ENCODE measurements at places on chromosomes 12 and 14.

GRCh38 chr14:102121567-102121966 is 18.1 kb upstream of the WDR20 start:
- H3K27me3 ChIP-seq = no peaks in the 10 kb centered on the region
- DNase-seq = no peak
- H3K27ac ChIP-seq = no peak overlapping the region
- H3K4me1 ChIP-seq = no peaks in the 10 kb centered on the region
- H3K4me3 ChIP-seq = no peak overlapping the region
- H3K36me3 ChIP-seq = no peaks in the 10 kb centered on the region

DNA sequence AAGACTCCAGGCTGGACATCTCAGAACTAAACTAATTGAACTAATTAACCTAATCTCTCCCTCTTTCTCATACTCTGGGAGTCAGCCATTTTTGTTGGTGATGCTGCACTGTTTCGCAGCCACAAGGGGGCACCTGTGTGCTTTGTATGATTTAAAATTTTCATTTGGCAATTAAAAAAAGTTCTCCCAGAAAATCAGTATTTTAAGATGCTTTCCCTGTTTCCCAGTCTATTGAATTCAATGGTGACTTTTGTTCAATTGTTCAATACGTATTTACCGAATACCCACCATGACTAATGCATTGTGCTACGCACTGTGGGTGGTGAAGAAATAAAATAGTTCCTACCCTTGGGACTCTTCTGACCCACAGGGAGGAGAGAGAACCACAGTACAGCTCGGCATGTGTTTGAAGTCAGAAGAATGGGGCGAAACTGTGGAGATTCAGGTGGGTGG is 63.7 kb downstream of the ZNF664 start:
- no peak overlapping the region for H3K4me3 ChIP-seq
- no peak overlapping the region for H3K27ac ChIP-seq
- no peaks in the 10 kb centered on the region for H3K36me3 ChIP-seq
- no peaks in the 10 kb centered on the region for H3K27me3 ChIP-seq
- DNase-seq = no peak
- H3K4me1 ChIP-seq = no peaks in the 10 kb centered on the region

DNA sequence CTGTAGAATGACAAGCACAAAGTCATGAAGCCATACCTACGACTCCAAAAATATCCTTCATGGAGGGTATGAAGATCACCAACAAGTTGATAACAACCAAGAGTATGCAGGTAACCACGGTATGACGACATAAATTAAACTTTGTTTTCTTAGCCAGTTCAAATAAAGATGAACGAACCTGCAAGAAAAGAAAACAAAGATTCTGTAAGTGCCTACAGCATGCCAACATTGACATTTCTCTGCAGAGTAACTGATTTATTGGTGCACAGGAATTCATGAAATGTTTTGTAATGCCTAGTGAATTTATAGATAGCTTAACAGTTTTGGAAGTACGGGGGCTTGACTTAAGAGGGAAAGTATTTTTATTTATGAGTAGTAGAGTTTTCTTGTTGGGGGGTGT is 71.0 kb downstream of the SLC38A1 start:
- H3K4me1 ChIP-seq = no peaks in the 10 kb centered on the region
- peaks cover 23% of the 10 kb centered on the region for H3K36me3 ChIP-seq
- no peaks in the 10 kb centered on the region for H3K27me3 ChIP-seq
- no peak overlapping the region for H3K27ac ChIP-seq

- peaks cover 7% of the 10 kb centered on the region for H3K4me1 ChIP-seq
- DNase-seq = peak; percentile 11
- H3K4me3 ChIP-seq = peak overlapping the region; percentile 94
Observed at GRCh38 chr12:10153271-10154144, 18.4 kb downstream of the OLR1 start.

GRCh38 chr12:132276827-132277373 is 52.5 kb downstream of the GALNT9 start:
- H3K4me3 ChIP-seq = no peak overlapping the region
- no peak for DNase-seq

- H3K4me1 ChIP-seq = peaks cover 16% of the 10 kb centered on the region
- peak; percentile 77 for DNase-seq
- no peaks in the 10 kb centered on the region for H3K27me3 ChIP-seq
Observed at GRCh38 chr14:22836301-22837113, at the start of gene MMP14. TSS of gene MMP14 (plus strand) at chr14:22836585. CDS start at chr14:22836818, 233 bp downstream.

- H3K36me3 ChIP-seq = peaks cover 25% of the 10 kb centered on the region
- DNase-seq = no peak
Observed at GRCh38 chr12:122243965-122244364, 18.1 kb upstream of the DIABLO start.

DNA sequence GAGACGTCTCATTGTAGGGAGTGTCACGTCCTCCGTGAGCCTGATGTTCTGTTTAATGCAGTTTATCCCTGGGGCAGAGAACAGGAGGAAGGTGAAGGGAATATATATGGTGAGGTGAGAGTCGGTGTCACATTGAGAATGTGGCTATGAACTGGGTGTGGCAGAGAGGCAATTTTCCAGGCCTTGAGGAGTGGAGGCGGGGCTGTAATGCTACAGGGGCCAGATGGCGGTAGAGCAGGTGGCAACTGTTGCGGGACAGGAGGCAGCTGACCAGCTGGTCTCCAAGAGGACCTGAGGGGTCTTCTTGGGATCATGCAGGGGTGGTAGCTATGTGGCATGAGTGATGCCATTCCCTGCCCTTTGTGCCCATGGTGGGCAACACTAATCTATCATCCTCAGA is 59.6 kb downstream of the CACNA1C start:
- peaks cover 11% of the 10 kb centered on the region for H3K36me3 ChIP-seq
- H3K27ac ChIP-seq = peak overlapping the region; percentile 65
- H3K27me3 ChIP-seq = no peaks in the 10 kb centered on the region
- no peak overlapping the region for H3K4me3 ChIP-seq

DNA sequence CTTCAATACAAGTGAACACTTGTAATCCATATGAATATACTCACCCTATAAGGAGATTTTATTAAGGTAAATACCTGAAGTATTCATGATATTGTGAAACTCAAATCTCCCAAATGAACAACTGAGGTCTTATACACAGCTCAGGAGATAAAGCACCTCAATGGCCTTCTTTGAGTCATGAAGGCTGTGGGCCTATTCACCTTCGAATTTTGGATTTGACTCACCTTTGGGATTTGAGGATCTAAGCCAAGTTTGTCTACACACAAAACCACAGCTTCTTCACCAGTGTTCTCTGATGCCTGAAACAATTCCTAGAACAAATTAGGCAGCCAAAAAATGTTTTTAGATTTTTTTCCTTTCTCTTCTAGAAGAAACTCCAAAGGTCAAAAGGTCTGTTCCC is 194.1 kb downstream of the NUAK1 start:
- H3K27ac ChIP-seq = no peak overlapping the region
- no peaks in the 10 kb centered on the region for H3K27me3 ChIP-seq

- H3K36me3 ChIP-seq = no peaks in the 10 kb centered on the region
- peak within 1 kb of the TSS; percentile 78 for H3K27ac ChIP-seq
- no peaks in the 10 kb centered on the region for H3K27me3 ChIP-seq
- DNase-seq = peak; percentile 64
- peaks cover 40% of the 10 kb centered on the region for H3K4me1 ChIP-seq
Observed at GRCh38 chr14:22982477-22983245, at the start of gene AJUBA. TSS of gene AJUBA (minus strand) at chr14:22982551. CDS start at chr14:22982266, 285 bp downstream.

- H3K27me3 ChIP-seq = no peaks in the 10 kb centered on the region
- H3K27ac ChIP-seq = no peak overlapping the region
- no peak for DNase-seq
- no peak overlapping the region for H3K4me3 ChIP-seq
Observed at GRCh38 chr12:45204757-45205156, 11.1 kb upstream of the ANO6 start.

- H3K27ac ChIP-seq = peak overlapping the region; percentile 51
- peak overlapping the region; percentile 92 for H3K4me3 ChIP-seq
- no peak for DNase-seq
Observed at GRCh38 chr14:103848175-103849077, 1.1 kb upstream of the PPP1R13B start.

DNA sequence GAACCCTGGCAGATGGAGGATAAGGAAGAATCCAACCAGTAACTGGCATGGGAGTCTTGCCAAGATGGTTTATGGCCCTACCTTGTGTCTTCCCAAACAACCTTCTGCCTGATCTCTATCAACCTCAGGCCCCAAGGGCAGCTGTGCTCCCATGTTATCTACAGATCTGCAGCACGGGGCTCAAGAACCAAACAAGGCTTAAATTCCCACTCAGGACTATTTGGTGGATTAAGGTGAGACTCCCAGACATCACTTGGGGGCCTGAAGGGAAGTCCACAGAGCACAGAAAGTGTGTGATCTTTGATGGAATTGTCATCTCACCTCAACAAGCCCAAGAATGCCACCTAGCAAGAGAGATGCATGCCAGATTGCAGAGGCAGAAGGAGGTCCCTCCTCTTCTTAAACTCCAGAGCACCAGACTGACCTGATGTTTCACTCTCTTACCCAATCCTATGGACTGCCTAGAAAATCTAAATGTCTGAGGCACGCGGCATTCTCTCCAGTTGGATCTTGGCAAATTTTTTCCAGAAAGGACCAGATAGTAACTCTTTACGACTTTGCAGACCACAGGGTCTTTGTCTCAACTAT is 759.5 kb upstream of the TBX3 start:
- H3K36me3 ChIP-seq = no peaks in the 10 kb centered on the region
- no peaks in the 10 kb centered on the region for H3K27me3 ChIP-seq
- no peak overlapping the region for H3K27ac ChIP-seq
- H3K4me1 ChIP-seq = no peaks in the 10 kb centered on the region

DNA sequence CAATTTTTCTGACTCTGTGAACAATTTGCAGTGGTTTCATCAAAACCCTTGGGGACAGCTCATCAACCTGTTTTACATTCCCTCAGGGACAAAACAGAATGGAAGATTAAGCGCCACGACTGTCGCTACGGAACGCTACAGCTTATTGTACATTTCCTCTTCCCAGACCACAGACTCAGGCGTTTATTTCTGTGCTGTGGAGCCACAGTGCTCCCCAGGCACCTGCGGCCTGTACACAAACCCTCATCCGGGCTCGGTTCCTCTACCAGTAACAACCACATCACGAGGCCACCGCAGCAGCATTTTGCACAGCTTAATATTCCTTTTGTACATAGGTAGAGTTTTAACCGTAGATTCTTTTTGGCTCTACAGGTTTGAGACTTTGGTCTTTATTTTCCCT is 397.4 kb upstream of the OR4E1 start:
- no peaks in the 10 kb centered on the region for H3K4me1 ChIP-seq
- H3K4me3 ChIP-seq = no peak overlapping the region
- H3K27me3 ChIP-seq = no peaks in the 10 kb centered on the region
- no peak for DNase-seq

DNA sequence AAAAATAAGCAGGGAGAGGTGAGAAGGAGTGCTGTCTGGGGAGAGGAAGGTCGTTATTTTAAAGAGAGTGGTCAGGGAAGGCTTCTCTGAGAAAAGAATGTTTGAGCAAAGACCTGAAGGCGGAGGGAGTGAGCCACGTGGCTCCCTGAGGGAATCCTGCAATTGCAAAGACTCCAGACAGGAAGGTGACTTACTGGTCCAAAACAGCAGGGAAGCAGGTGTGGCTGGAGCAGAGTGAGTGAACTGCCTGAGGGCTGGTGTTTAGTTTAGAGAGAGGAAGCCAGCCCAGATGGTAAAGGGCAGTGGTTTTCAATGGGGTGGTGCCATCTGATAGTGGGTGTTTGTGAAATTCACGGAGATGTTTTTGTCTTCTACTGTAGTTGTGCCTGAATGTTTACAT is 58.8 kb upstream of the LTA4H start:
- no peak overlapping the region for H3K4me3 ChIP-seq
- H3K27ac ChIP-seq = no peak overlapping the region
- H3K27me3 ChIP-seq = no peaks in the 10 kb centered on the region
- no peaks in the 10 kb centered on the region for H3K4me1 ChIP-seq
- no peak for DNase-seq

- DNase-seq = no peak
- no peak overlapping the region for H3K27ac ChIP-seq
- no peaks in the 10 kb centered on the region for H3K27me3 ChIP-seq
- H3K4me1 ChIP-seq = no peaks in the 10 kb centered on the region
Observed at GRCh38 chr12:28622406-28622805, 432.1 kb downstream of the CCDC91 start.

DNA sequence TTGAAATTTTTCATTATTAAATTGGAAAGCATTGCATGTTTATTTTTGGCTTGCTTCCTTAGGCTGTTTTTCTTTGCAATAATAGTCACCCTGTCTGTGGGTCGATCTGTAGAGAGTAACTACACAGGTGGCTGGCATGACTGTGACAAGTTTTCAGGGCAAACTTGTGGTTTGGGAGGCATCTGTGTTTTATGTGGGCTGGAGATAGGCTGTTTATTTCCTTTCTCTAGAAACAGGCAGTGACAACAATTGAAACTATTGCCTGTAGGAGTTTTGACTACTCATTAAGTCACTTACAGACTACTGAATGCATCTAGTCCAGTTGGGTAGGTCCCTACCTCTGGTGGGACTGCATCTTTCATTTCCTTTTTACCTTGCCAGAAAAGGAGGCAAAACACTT is 155.6 kb downstream of the DYRK2 start:
- H3K36me3 ChIP-seq = no peaks in the 10 kb centered on the region
- no peaks in the 10 kb centered on the region for H3K27me3 ChIP-seq
- no peak for DNase-seq
- peaks cover 5% of the 10 kb centered on the region for H3K4me1 ChIP-seq

Measured in thoracic aorta (tissue), 2 donors.